Right renal pelvis (tissue), 4 donors: ENCODE measurements at places on chromosomes 2 and 18.

DNA sequence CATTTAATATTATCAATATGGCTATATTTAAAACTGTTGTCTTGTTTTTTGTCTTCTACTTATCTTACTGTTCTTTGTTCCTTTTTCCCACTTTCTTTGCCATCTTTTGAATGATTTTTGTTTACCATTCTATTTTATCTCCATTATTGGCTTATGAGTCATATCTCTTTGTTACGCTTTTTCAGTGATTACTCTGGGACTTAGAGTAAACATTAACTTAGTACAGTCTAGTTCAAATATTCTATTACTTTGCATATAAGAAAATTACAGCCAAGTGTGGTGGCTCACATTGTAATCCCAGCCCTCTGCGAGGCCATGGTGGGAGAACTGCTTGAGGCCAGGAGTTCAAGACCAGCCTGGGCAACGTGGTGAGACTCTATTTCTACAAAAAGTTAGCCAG, 26.1 kb downstream of the ADCY3 start:
- DNase-seq = no peak

DNA sequence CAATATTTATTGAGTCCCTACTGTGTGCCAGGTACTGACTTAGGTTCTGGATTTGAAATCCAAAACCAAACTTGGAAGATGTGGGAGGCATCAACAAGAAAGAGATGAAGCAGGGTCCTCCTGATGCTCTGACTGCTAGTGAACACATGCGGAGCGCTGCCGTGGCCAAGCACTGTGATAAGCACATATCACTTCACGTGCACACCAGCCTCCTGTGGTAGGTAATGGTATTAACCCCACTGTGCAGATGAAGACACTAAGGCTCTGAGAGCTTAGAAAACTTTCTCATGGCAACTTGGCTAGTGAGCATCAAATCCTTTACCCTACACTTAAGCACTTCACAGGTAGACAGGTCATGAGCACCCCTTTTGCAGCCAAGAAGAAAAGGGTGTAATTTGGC, 216.1 kb downstream of the HAUS1 start:
- DNase-seq = no peak

DNA sequence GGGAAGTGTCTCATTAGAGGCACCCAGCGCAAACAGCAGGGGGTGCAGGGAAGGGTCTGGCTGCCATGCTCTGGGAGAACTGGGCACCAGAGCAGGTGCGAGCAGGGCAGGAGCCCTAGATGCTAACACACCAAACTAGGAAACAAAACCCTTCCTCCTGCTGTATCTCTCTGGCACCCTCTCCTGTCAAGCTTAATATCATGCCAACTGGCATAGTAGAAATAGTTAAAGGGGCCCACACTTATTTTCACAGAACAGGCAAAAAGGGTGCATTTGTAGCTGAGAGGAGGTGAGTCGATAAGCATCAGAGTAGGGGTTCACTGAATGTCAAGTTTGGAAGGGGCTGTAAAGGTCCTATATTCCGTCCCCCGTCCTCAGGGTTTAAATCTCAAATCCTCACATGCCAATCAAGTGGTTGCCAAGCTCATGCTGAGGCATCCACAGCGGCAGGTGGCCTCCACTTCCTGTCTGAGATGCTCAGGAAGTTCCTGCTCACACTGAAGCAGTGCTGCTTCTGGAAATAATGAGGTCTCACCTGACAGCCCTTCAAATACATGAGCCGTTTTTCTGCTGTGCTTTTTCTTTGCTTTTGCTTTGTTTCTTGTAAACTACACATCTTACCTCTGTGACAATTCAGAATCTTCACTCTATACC, 14.9 kb upstream of the ACKR3 start:
- DNase-seq = no peak

DNA sequence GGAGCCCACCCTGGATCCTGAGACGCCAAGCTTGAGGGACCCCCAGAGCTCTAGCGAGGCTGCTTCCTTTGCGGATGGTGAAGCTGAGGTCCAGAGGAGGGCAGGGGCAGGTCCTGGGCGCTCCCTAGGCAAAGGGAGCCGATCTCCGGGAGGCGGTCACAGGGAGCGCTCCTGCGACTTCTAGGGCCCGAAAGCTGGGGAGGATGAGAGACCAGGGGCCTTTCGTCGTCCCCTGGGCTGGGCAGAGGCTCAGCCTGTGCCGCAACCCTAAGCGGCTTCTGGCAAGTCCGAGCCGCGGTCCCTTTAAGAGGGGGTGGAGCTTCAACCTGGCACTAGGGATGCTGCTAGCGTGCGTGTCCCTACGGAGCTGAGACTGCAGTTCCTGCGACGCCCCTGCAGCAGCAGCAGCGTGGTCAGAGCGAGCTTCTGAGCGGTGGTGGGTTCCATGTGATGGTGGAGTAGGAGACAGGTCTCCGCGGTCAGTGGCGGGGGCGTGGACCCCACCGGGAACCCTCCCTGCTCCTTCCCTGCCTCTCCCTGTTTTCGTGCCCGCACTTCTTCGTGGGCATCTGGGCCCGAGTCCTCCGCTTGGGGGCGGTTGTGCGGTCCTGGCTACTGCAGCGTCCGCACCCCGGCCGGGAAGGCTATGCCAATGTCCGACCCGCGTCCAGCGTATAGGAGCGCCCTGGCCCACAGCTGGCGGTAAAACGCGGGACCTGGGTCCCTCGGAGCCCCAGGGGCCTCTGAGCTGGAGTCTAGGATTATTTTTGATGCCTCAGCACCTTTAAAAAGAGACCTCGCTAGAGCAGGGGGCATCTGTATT, 154.6 kb downstream of the CCDC74A start:
- peak; percentile 67 for DNase-seq

DNA sequence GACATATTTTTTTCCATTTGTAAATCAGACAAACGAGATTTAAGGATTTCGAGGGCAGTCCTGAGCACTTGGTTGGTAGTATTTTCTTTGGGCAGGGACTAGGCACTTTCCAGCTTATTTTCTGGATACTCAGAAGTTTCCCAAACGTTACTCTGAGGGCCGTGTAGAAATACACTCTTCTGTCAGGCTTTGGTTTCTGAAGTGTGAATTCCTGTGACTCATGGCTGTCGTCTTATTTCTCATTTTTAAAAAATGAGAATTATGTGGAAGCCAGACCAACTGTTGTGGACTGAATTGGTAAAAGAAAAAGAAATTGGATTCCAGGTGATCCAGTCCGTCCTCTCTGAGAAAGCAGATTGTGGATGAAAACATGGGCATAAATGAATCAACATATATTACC, 658.6 kb upstream of the FANCL start:
- DNase-seq = no peak

DNA sequence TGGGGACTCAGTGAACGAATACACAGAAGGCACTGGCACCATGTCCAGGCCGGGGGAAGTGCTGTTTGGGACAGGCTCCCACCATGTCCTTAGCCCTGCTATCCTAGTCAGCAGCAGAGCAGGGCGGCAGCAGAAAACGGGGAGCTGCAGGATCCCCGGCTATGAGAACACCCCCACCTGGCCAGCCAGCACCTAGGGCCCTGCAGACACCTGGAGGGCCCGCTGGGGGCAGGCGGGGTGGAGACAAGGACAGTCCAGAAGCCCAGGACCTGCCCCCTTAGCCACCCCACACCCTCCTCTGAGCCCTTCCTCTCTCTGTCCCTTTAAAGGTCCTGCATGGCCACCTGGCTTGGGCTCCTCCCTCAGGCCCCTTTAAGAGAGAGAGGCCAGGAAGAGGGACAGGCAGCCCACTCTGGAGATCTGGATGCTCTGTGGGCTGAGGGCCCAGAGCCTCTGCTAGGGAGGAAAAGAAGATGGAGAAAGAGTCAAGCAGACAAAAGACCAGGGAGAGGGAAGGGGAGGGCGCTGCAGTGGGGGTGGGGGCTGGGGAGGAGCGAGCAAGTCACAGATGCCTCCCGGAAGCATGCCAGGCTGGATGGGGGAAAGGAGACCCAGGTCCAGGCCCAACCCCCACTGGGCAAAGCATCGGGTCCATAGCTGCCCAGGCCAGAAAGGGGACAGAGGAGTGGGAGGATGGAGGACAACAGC, 48.6 kb downstream of the BIN1 start:
- DNase-seq = no peak

- no peak for DNase-seq
These were observed 286.2 kb upstream of the EPAS1 start for GRCh38 chr2:46010925-46011490.

DNA sequence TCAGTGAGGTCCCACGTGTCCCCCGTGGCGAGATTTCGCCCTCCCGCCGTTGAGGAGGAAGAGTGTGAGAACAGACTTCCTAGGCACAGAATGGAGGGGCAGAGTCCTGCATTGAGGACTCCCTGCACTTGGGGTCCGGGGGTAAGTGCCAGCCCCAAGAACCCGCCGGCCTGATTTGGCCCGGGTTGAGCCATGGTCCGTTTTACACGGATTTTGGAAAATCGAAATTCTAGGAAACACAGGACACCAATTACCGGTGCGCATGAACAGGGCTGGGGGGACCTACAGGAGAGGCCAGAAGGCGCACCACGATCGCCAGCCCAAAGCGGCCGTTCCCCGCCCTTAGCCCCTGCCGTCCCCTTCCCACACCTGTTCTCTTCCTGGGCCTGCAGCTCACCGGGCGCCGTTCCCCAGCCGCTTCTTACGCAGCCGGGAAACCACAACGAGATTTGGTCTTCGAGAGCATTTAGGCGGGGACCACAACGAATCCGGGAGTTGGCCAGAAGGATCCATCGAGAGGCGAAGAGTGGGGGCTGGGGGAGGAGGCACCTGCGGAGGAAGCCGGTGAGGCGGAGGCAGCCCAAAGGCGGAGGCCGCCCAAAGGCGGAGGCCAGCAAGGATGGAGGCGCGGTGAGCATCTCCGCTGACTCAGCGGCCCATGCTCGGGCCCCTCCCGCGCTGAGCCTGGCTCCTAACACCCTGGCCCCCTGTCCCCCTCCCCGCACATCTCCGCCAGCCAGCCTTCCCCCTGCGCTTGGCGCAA, 464 bp upstream of the TLX2 start:
- DNase-seq = no peak

DNA sequence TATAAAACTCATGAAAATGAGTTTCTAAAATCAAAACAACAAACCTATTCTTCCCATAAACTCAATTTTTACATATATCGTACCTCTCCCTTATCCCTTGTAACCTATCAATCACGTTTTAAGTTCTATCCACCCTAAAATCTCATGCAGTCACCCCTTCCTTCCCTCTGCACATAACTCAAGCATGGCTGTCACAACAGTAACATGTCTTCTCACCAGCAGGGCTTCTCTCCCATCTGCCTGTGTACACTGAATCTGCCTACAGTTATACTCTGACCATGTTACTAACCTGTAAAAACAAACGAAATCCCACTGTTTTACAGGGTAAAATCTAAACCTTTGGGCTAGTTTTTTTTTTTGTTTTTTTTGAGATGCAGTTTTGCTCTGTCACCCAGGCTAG, 68.2 kb downstream of the MAP4K3 start:
- no peak for DNase-seq

- DNase-seq = no peak
These were observed 105.0 kb downstream of the NEDD4L start for GRCh38 chr18:58148954-58149471.

DNA sequence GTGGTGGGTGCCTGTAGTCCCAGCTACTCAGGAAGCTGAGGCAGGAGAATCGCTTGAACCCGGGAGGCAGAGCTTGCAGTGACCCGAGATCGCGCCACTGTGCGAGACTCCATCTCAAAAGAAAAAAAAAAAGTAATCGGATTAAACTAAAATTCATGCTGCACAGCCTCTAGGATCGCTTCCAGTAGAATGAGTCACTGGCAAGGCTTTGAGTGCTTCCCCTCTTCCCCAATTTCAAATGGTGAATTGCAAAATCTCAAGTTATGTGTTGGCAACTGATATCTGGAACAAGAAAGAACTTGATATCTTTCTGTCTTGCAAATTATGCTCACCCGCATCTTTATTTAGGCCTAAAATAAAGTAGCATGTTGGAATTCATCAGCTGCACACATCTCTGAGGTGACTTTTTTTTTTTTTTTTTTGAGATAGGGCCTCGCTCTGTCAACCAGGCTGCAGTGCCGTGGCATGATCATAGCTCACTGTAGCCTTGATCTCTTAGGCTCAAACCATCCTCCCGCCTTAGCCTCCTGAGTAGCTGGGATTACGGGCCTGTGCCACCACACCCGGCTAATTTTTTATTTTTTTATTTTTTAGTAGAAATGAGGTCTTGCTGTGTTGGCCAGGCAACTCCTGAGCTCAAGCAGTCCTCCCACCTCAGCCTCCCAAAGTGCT, 12.7 kb downstream of the TTC39C start:
- no peak for DNase-seq

- no peak for DNase-seq
These were observed 123.4 kb downstream of the MTCL1 start for GRCh38 chr18:8828798-8829197.

DNA sequence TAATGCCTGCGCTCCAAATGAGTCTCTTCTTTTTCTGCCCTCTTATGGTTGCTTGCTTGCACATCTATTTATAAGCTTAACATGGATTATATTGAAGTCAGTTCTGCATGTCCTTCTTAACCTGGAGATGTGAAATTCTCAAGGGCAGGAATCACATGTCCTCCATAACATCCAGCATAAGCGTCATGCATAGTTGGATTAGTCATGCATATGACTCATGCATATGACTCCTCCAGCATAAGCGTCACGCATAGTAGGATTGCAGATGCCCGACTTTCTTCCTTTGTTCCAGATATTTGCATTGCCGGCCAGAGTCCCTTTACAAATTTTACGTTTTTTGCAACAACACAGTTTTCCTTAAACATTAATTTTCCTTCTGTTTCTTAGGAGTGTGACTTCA, 308.6 kb downstream of the TGIF1 start:
- no peak for DNase-seq

GRCh38 chr2:166373951-166374350, 1.8 kb downstream of the SCN9A start:
- no peak for DNase-seq

DNA sequence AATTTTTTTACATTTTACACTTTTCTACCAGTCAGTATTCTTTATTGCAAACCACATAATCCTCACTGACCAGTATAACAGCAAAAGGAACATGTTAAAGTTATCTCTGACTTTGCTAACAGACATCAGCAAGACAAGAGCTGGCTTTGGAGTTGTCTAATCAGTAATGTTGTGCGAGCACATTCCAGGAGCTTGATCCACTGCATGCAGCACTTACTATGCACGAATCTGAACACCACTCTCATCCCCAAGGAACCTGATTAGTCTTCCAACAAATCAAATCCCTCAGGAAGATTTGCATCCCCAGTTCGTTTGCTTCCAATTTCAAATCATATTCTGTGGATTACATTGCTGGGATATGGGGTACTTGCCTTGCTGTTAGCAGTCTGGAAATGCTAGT, 269.3 kb upstream of the EPC2 start:
- DNase-seq = no peak

GRCh38 chr2:215002500-215002899, 135.9 kb downstream of the ABCA12 start:
- DNase-seq = no peak

DNA sequence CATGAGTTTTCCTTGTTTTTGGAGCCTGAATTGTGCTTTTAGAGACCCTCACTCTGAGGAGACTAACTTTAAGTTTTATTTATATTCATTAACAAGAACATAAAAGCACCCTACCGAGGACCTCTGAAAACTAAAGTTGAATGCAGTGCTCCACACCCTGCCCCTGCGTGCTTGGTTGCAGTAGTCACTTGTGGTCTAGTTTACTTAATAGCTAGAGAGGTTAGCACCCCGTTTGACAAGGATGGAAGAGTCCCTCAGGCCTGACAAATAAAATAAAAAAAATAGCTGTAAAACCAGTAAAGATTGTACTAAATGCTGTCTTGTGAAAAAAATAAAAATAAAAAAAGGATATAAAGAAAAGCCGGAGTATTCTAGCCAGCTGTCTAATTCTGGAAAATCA, 395.2 kb downstream of the MTX2 start:
- DNase-seq = no peak

GRCh38 chr18:25121442-25121841, 230.5 kb downstream of the ZNF521 start:
- DNase-seq = no peak

- no peak for DNase-seq
These were observed 67.3 kb upstream of the SALL3 start for GRCh38 chr18:78912336-78912735.
